Activated T-cell treated with anti-CD3 and anti-CD28 coated beads, Interleukin-2, amount 50 U/mL, for 72 hours (primary cell): ENCODE measurements at places on chromosomes 1 and 21. TPM values are rescaled to one million over a fixed set of nuclear protein-coding genes. Genes with fewer than 3 reads are reported as not detected.

DNA sequence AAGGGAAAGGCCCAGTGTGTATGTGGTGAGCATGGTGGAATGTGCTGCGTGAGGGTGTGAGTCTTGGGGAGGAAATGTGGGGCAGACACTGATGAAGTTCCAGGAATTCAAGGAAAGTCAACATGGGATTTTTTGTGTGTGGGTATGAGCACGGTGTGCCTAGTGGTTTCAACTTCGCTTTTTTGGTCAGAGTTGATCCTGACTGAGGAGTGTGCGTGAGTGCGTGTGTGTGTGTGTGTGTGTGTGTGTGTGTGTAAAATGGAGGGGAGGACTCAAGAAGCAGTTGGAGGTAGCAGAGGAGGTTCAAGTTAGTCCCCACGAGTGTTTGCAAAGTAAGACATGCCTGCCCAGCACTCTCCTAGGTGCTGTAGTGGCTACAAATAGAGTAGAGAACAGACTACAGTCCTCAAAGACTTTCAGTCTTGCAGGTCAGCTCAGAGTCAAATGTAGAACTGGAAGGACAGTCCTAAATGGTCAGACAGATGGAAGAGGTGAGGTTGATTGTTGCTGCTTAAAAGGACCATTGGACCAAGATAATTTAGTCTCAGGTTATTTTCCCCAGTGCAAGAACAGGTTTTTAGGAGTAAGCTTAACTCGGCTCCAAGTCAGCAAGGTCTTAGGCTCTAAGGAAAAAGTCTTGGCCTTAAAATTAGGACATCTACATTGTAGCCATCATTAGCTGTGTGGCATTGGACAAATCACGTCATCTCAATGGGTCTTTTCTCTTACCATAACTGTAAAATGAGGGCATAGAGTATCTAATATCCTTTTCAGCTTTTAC lies 25.0 kb downstream of the SLAMF1 start:
- no peak for DNase-seq

DNA sequence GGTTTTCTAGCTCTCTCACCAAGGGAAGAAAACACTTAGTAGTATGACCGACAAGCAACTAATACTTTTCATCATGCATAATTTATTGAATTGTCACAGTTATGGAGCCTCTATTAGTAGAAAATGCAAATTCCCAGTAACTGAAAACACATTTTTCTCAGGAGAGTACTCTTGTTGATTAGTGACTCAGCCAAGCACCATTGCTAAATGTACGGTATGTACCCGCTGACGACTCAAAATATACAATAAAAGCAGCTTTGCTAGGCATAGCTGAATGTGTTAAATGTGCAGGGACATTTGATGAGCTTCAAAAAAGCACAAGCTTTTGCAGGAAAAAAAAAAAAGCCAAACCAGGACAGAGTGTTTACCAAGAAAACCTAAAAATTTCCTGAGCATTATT lies 63.9 kb downstream of the WDR64 start:
- DNase-seq: no peak

- no peak for DNase-seq
Observed at GRCh38 chr1:37290718-37291117, 183.7 kb upstream of the ZC3H12A start.

DNA sequence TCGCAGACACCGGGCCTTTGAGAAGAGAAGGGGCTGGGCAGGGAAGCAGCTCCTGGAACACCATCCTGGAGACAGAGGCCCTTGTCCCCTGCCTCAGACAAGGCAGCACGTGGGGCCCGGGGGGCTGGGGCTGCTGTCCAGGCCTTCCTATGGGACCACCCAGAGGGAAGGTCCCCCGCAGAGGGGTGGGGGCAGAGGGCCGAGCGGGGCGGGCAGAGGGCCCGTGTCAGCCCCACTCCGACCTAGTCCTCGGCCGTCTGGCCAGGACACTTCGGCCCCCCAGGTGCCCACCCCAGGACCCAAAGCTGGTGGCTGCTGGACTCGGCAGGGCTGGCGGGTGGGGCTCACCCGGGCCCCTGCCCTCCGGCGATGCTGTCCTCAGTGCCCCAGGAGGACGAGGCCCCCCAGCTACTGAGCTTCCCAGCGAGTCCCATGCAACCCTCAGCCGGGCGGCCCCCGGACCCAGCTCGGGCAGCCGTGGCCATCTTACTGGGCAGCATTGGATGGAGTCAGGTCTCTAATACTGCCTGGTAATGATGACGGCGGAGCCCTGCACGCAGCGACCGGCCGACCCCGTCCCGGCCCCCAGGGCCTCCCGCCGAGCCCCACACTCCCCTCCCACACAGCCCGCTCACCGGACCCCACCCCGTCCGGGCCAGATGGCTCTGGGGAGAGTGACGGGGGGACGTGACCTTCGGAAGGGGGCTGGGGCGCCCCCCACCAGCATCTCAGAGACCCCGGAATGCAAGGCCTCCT lies 6.9 kb upstream of the TTLL10 start:
- DNase-seq: no peak

DNA sequence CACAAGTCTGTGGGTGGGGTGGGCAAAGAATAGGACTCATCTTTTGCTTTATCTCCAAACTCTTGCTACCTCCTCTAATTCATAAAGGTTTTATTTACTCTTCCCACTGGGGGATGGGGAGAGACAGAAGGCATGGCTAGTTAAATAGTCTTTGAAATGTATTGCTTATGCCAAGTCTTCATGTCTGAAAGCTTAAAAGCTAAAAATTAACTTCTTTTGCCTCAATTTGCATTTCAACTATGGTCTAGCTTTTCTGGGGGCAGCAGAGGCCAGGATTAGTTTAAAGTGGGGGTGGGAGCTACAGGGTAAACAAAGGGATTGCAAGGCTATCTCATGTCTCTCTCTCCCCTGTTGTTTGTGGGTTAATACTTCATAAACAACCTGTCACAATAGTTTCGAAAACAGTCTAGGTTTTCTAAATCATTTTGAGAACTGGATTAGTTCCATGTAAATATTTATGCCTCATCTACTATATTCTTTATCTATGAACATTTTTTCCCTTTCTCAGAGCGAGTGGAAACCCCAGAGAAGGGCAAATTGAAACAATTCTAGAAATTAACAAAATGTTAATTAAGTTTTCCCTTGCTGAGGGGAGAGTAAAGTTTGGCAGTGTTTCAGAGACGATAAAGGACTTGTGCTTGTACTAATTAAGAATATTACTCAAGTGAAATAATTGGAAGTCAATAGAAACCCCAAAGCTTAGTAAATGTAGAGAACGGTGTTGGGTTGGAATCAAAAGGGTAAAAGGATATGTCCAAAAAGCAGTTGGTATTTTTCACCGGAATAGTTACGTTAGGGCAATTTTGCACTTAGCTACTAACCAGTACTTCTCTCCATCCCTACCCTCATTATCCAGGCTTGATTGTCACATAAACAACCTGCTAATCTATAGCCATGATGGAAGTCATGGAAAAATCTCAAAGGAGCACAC lies 182.2 kb downstream of the GIPC2 start:
- DNase-seq: no peak

GRCh38 chr21:37521658-37522057 lies 155.1 kb downstream of the DYRK1A start:
- DNase-seq: no peak

GRCh38 chr1:227320476-227320875 lies 2.2 kb upstream of the CDC42BPA start:
- DNase-seq: no peak

Gene CFHR2
- not detected for total RNA-seq

Gene SPRR1B
- total RNA-seq: not detected

Gene WNT4
- not detected for total RNA-seq
